ENCODE measurements at places on chromosomes 11 and 22.

- DNase-seq, result no peak
Measured at GRCh38 chr11:100810666-100811065, 123.6 kb downstream of the ARHGAP42 start.

- DNase-seq, result no peak
Measured at GRCh38 chr11:60347084-60347797, 20.2 kb downstream of the MS4A6E start.

DNA sequence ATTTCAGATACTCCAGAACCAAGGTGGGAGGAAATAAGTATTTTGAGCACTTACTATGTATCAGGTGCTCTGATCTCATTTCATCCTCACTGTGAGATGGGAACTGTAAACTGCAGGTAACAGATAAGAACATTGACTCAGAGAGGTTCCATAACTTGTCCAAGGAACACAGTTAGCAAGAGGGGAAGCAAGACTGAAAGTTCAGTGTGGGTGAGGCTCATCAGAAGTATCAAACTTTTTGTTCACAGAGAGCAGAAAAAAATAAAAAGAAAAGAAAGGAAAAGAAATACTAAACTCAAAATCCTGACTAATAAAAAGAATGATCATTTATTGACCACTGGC lies 37.1 kb downstream of the RAB30 start:
- no peak for DNase-seq

DNA sequence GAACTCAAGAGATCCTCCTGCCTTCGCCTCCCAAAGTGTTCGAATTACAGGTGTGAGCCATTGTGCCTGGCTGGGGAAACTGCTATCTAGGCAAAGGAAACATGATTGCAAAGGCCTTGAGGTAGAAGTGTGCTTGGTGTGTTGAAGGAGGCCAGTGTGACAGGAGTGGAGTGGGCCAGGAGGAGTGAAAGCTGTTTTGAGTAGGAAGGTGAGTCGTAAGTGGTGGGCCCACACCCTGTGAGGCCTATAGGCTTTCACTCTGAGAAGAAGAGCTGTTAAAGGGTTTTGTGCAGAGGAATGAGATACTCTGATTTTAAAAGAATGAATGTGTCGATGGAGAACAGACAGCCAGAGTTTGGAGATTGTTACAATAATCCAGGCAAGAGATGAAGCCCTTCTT lies 43.4 kb downstream of the WEE1 start:
- no peak for DNase-seq

GRCh38 chr11:104663190-104664140 lies 234.8 kb downstream of the CASP12 start:
- DNase-seq, result no peak

DNA sequence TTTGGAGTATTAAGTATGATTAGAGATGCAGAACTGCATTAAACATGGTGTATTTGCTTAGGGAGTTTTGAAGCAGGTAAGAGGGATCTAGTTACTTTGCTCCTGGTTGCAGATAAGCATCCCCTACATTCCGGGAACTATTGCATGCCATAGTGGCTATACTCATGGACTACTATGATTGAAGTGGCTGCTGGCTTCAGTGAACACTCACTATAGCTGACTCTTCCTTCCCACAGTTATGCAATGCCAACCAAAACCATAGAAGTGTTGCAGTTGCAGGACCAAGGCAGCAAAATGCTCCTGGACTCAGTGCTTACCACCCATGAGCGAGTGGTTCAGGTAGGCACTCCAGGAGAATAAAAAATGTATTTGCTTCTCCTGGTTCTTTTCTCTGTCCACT lies 17.0 kb downstream of the COA4 start:
- DNase-seq, result no peak

DNA sequence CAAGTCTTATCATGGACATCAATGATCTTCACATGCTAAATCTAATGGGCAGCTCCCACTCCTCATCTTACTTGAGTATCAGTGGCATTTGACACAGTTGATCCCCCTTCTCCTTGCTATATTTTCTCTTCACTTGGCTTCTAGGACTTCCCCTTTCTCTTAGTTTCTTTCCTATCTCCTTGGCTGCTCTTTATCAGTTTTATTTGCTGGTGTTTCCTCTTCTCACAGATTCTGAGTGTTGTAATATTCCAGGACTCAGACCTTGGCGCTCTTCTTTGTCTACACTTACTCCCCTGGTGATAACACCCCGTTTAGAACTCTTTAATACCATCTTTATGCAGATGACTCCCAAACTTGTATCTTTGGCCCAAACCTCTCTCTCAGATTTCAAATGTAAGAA lies 33.9 kb upstream of the RASSF10 start:
- DNase-seq, result no peak

DNA sequence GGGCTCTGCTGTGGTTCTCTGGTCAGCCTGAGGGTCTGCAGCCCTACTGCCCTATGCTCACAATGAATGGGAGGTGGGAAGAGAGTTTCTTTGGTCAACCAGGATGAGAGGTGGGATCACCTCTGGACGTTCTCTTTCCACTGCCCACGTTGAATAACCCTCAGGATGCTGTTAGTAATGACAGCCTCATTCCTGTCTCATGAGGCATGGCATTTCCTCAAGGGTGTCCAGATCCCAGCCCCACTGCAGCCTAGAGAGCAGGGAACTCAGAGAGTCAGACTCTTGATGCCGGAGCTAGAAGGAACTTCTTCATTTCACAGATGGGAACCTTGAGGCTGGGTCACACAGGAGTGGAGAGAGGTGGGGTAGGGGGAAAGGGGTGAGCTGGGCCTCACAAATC lies 196.0 kb downstream of the CEP164 start:
- DNase-seq, result no peak

GRCh38 chr11:72703267-72704008 lies 29.2 kb upstream of the PDE2A start:
- DNase-seq, result no peak

DNA sequence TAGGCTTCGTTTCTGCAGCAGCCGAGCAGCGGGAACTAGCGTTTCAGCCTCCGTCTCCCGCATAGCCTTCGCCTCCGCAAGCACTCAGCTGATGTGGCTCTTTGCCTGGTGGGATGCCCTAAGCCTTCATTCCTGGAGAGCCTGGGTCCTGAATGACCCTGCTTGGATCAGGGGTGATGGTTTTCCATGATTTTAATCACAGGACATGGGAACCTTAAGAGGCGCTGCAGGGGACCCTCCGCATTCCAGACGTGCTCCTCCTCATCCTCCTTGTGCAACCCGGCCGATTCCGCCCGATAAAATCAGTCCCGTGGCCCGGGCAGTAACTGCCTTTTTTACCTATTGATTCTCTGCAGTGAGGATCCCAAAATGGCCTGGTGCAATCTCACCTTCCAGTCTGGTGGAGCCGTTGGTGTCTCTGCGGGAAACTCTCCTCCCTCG lies 8.2 kb downstream of the C11orf21 start:
- no peak for DNase-seq

GRCh38 chr11:60785806-60786361 lies 751 bp downstream of the MS4A10 start:
- no peak for DNase-seq

DNA sequence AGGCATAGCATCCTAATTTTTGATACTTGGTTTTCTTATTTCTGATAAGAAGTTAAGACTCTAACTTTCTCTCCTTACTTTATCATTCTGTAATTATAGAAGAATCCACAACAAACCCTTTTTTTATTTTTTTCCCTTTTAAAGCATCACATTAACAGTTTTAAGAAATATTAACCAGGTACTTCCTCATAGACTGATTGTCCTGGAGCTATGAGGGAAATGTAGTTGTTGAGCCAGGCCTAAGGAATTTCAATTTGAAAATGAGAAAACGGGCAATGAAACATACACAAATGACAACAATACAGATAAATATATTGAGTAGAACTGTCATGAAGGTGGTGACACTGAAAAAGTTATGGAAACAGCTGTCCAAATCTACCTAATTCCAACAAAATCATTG lies 569.0 kb downstream of the KCNA4 start:
- no peak for DNase-seq

DNA sequence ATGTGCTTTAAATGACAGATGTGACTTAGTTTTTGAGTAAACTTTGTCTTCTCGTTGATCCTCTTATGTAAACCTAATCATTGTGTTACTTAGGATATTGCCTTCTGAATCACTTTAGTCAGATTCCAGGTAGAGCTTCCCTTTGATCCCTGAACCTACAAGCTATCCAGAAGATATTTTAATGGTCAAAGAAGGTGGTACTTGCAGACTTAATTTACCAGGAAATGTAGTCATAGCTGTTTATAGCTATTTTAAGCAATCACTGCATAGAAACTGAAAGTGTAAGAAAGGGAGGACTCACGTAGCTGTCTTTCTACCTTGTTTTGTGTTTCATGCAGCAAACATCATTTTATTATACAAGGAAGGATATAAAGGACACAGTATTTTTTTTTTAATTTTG lies 189.5 kb downstream of the DDX10 start:
- no peak for DNase-seq

DNA sequence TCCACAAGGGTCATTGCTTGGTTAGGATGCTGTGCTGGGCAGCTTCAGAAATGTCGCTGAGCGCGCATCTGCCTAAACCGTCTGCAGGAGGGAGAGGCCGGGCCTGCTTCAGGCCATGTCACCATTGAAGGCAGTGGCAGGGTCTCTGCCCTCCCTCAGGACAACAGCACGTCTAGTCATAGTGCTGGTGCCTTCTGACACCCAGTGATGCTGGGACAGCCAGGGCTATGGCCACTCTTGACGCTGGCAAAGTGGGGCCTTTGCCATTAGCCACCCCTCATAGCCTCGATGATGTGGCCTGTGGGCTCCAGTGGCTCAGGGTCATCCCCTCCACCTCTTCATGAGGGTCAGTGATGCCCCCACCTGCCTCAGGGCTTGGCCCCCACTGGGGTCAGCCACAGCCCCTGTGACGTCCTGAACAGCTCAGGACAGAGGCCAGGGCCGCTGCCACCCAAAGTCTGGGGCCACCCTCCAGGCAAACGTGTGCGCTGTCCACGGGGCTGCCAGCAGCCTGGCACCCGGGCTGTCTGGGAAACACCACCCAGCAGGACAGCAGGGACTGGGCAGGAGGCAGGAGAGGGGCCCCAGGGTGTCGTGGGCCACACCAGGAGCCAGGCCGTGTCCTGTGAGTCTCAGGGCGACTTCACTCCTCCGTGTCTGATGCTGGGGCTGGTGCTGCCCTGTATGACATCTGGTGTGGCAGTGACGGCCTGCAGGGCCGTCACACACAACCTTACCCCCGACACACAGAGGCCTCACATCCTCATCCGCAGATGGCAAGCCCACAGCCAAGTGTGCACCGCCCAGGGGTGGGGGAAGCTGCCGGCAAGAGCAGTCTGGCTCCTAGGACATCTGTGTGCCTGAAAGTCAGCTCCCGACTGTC lies 42.5 kb downstream of the CERK start:
- DNase-seq, result no peak

- DNase-seq, result no peak
Measured at GRCh38 chr22:44599500-44600140, 101.6 kb upstream of the RTL6 start.

DNA sequence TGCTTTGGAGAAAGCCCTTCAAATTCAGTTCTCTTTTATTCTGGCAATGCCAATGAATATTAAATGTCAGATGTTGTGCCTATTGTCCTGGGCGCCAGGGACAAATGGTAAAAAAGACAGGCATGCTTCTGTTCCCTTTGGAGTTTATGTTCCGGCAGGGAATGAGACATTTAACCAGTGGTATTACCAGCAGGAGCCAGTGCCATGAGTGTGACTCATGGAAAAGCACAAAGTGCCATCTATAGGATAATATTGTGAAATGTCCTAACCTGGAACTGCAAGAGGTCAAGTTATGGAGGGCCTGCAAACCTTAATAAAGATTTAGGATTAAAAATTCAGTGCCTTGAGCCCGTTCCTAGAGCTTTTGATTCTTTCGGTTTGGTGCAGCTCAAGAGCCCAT lies 39.5 kb downstream of the REXO2 start:
- no peak for DNase-seq

- DNase-seq, result no peak
Measured at GRCh38 chr11:13680501-13681264, 12.2 kb downstream of the FAR1 start.

- no peak for DNase-seq
Measured at GRCh38 chr22:42368379-42369249, 63.6 kb downstream of the NFAM1 start.

- DNase-seq, result no peak
Measured at GRCh38 chr11:116642902-116643301, 129.9 kb downstream of the BUD13 start.

GRCh38 chr22:46372686-46373085 lies 37.2 kb downstream of the TRMU start:
- no peak for DNase-seq

- DNase-seq, result no peak
Measured at GRCh38 chr11:101584655-101585054, 848 bp upstream of the TRPC6 start.

DNA sequence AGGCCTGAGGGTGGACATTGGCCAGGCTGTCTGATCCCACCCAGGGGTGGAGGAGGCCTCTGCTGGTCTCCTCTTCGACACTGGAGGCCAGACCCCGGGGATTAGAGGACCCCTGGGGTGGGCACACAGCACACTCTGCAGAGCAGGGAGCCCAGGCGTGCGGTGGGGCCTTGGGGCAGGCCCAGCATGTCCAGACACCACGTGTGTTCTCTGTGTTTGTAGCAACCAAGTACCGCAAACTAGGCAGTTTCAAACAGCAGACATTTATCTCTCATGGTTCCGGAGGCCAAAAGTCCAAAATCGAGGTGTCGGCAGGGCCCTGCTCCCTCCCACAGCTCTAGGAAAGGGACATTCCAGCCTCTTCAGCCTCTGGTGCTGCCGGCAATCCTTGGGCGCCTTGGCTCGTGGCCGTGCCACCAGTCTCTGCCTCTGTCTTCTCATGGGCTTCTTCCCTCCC lies 1.5 kb downstream of the PANX2 start:
- no peak for DNase-seq

- DNase-seq, result no peak
Measured at GRCh38 chr22:30774566-30774965, 79.9 kb downstream of the OSBP2 start.

DNA sequence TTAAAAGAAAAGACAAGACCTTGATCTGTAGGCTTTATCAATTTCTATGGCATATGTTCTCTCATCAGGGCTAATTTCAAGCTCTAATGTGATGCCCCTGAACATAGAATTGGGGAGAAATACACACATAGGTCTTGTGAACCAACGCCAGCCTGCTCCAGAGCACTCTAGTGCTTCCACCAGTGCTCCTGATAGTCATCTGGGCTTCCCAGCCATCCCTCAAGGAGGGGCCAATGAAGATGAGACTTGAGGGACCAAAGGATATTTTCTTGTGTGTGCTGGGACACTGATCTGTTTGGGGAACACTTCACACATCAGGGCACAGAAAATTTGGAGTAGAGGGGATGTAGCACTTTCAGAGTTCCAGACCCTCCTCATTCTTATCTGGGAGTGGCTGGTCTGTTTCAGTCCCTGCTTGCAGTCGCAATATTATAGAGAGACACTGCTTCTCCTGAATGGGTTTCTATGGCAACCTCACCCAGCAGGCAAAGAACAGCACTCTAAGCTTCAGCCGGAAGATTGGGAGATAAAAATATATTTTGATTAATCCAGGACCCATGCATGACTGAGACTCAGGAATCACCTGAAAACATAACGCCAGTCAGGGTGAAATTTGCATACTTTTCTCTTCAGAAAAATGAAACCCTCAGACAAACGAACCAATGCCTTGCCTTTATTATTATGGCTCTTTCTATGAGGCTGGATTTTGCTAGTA lies 28.4 kb upstream of the SCN3B start:
- no peak for DNase-seq

- DNase-seq, result no peak
Measured at GRCh38 chr22:17101475-17102296, 16.9 kb downstream of the IL17RA start.

All from stimulated activated CD8-positive, alpha-beta memory T cell treated with anti-CD3 and anti-CD28 coated beads, Interleukin-7, amount 100 ng/mL, for 48 hours (primary cell).